ENCODE measurements at places on chromosomes 5 and 9.
A peak's percentile ranks its signal among the peaks of the same experiment; 100 is the strongest.

DNA sequence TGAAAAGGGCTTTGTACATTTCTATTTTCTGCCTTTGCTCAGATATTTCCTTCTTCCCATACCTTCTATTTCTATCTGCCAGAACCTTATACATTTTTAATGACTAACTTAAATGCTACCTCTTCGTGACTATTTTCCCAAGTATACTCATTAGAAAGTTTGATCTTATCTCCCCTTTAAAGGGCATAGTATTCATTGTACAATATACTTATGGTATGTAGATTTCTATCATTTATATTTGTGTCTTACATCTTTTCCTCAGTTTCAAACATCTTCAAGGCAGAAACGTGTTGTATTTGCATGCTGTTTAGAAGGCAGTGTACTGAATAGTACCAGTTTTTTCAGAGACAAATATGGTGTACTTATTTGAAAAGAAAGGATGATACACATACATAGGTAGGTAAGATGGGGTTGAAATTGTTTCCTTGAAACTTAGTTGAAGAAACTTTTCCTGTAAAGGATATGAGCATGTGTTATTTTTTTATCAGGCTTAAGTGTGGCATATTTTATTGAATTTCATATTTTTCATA lies 518.1 kb upstream of the NUDT12 start:
- no peak for DNase-seq

DNA sequence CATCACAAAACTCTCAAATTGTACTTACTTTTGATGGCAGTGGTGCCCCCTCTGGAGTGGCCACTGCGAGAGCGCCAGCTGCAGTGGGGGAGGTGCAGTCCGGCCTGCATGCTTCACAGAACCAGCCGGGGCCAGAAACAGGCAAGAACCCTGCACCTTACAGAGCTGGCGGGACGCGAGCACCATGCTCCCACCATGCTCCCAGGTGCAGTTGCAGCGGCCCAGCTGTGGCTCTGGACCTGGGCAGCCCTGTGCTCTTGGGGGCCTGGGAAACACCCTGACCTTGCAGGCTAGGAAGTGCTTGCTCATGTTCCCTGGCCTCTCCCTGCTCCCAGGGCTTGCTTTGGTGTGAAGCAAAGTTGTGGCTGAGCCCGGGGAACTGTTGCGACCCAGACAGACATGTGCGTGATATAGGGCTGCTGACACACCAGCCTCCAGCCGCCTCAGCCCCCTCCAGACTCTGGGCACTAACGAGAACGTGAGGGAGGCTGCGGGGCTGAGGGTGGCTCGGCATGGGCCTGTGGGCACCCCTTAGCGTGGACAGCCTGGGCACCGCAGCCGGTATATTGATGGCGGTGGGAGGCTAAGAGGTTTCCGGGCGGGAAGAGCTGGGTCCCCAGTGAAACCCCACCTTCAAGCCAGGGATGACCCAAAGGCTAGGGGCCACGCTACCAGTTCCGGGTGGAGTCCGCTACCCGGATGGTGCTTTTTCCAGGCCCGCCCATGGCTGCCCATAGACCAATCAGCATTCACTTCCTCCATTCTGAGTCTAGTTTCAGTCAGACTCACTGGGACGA lies 1809.9 kb upstream of the ACO1 start:
- no peak for DNase-seq

- DNase-seq: no peak
These were observed 13.0 kb upstream of the CCDC69 start for GRCh38 chr5:151236888-151237287.

DNA sequence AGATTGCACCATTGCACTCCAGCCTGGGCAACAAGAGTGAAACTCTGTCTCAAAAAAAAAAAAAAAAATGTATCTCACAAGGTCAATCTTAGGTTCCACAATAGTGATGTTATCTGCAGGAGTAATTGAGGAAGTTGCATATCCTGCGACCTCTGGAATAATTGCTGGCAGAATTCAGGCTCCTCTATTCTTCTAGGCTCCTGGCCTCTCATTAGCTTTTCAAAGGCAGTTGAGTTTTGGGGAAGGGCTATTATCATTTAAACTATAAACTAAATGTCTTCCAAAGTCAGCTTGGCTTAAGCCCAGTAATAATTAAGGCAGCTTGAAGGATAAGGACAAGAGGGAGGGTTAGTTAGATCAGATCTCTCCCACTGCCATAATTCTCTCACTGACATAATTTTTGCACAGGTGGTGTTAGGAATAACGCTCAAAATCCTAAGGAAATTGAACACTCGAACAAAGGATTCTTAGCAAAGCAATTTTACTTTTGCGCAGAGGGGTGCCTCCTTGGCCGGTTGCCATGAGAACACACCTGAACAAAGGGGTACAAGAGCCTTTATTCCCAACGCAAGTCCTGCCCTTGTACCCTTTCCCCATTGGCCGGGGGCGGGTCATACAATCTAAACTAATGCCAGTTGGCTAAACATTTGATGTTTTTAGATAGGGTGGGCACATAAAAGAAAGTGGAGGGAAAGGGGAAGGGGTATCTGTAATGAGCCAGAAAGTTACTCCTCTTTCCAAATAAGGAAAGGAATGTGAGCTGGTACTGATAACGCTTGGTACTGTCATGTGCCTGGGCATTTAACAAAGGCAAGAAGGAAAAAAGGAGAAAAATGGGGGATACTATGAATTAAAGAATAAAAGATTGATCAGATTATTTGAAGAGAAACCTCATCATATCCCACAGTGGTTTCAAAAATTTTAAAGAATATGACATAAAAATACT lies 106.4 kb upstream of the CCNG1 start:
- no peak for DNase-seq

- DNase-seq: peak; percentile 56
These were observed 80.3 kb upstream of the PHYKPL start for GRCh38 chr5:178312880-178313282.

DNA sequence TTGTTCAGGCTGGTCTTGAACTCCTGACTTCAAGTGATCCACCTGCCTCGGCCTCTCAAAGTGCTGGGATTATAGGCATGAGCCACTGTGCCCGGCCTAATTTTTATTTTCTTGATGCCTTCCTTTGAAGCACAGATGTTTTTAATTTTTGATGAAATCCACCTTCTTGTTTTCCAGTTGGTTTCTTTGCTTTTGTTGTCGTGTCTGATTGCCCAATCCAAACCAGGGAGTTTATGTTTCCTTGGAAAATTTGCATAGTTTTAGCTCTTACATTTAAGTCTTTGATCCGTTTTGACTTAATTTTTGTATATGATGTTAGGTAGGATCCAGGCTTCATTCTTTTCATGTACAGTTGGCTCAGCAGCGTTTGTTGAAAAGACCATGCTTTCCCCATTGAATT lies 15.2 kb downstream of the EHMT1 start:
- DNase-seq: no peak

GRCh38 chr9:82382887-82383616 lies 394.5 kb downstream of the SPATA31D1 start:
- DNase-seq: no peak

- DNase-seq: no peak
These were observed 47.3 kb upstream of the PRRC2B start for GRCh38 chr9:131346559-131346958.
